ENCODE measurements at places on chromosomes 7 and 10. TPM values are rescaled to one million over a fixed set of nuclear protein-coding genes. Genes with fewer than 3 reads are reported as not detected.

Gene ARL4A
- polyA plus RNA-seq = 60.7 TPM

Gene CDNF
- 0.95 TPM for polyA plus RNA-seq

Gene AKR1C3
- 365 TPM for polyA plus RNA-seq

Gene NEUROG3
- 1.3 TPM for polyA plus RNA-seq

Gene NUTM2A
- polyA plus RNA-seq = 5.3 TPM

Gene MMP21
- polyA plus RNA-seq = not detected

Gene FAM185A
- 4.8 TPM for polyA plus RNA-seq

Gene DENND2A
- polyA plus RNA-seq = 7.2 TPM

Gene NODAL
- polyA plus RNA-seq = not detected

Gene HHEX
- 2.8 TPM for polyA plus RNA-seq

Gene SPDYE11
- polyA plus RNA-seq = not detected

Gene THNSL1
- 1.2 TPM for polyA plus RNA-seq
